ENCODE measurements at places on chromosomes 2 and 18.
A peak's percentile ranks its signal among the peaks of the same experiment; 100 is the strongest.

- no peak for DNase-seq
Measured at GRCh38 chr18:13592246-13592645, 134.1 kb downstream of the FAM210A start.

GRCh38 chr2:181357979-181358378 lies 99.2 kb upstream of the ITGA4 start:
- DNase-seq: no peak

DNA sequence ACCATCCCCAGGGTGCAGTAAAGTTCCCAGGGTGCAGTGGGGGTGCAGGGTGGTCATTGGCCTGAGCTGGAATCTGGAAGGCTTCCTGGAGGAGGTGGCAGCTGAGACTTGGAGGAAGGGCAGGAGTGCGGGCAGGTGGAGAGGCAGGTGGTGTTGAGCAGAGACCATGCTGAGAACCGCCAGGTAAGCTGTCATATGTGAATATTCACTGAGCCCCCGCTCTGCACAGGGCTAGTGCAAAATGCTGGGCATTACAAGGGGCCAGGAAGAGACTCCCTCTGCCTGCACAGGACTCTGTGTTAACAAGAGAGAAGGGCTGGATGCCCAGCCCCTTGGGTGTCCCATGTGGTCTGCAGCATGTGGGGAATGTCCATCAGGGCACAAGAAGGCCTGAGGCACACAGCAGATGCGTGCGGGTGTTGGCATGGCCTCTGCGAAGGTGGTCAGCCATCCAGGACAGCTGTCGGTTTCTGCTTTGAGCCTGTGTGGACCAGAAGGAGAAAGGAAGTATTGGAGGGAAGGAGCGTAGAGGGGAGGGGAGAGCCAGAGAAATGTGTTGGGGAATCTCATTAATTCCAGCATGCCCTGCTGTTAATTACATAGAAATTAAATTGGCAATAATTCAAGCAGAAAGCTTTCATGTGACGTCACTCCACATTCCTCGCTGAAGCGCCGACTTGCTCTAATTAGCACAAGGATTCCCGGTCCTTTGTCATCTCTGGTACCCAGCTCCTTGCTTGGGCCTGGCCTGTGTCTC lies 62.8 kb upstream of the OTOS start:
- no peak for DNase-seq

GRCh38 chr18:73283032-73283431 lies 415.2 kb upstream of the NETO1 start:
- DNase-seq: no peak

- DNase-seq: no peak
Measured at GRCh38 chr2:64374686-64375085, 79.3 kb upstream of the LGALSL start.

DNA sequence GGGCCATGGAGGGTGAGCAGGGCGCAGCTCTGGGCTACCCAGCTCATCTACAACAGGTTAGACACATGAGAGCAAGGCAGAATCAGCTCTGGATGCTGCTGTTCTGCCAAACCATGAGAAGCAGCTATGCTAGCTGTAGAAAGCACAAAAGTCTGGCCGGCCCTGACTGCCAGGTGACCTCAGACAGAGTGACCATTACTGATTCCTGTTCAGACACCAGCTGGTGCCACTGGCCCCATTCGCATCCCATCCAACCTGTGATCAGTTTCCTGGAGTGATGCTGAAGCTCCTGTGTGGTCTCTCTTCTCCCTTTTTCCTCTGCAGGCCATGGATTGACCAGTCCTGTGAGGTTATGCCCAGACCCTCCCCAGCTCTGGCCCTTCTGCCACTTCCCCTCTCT lies 14.3 kb downstream of the RBMS1 start:
- no peak for DNase-seq

- no peak for DNase-seq
Measured at GRCh38 chr2:45759310-45759851, 107.9 kb downstream of the PRKCE start.

DNA sequence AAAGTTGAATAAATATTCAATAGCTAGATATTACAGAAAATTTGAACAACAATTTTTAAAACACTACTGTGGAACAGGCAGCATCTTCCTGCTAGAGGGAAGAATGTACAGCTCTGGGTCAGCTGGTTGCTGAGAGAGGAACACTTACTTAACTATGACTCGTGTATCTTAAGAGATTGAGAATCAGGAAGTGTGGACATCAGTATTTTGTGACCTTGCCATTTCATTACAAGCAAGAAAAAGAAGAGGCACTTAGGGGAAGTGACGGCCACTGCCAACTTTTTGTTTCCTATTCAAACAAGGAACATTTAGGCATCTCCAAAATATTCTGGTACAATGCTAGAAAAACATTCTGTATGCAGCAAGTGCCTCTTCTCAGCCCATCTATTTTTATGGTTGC lies 45.9 kb downstream of the ITPRID2 start:
- DNase-seq: no peak

DNA sequence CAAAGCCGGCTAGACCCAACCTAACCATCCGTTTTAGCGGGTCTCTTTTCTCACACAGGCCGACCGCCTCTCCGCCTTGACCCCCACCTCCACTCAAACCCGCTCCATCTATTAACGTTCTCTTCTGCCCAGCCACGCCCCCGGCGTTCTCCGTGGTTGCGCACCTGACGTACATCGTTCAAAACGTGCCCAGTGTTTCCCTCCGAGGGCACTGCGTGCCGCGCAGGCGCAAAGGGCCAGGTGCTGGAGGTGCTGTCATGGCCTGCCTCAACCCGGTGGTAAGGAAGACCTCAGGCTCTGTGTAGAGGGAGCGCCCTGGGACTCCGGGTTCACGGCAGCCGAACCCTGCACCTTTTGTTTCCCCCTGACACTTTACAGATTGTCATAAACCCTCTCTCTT lies at the start of gene GTF2A1L:
Gene GTF2A1L (plus strand): TSS at position 239 of the 400 bp plus-strand sequence. CDS start 19 bp downstream, at position 258.
- DNase-seq: no peak

GRCh38 chr2:201150454-201151020 lies 32.4 kb upstream of the CASP10 start:
- DNase-seq: no peak

GRCh38 chr2:9972621-9973479 lies 21.4 kb downstream of the GRHL1 start:
- DNase-seq: no peak

- no peak for DNase-seq
Measured at GRCh38 chr2:109290887-109291643, 162.1 kb downstream of the SH3RF3 start.

GRCh38 chr18:78743078-78743477 lies 236.5 kb upstream of the SALL3 start:
- no peak for DNase-seq

GRCh38 chr2:40049781-40050180 lies 270.7 kb upstream of the THUMPD2 start:
- DNase-seq: no peak

DNA sequence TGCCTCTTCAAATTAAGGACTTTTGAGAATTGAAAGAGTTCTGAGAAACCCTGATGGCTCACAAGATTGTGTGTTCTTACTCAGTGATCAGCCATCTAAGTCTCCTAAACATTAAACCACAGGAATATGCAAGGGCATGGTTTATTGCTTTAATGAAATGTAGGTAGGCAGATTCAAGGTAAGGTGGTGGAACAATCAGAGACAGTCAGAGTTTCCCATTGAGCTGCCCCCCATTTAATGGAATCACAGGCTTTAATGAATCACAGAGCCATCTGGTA lies 107.8 kb upstream of the LRATD1 start:
- DNase-seq: no peak

DNA sequence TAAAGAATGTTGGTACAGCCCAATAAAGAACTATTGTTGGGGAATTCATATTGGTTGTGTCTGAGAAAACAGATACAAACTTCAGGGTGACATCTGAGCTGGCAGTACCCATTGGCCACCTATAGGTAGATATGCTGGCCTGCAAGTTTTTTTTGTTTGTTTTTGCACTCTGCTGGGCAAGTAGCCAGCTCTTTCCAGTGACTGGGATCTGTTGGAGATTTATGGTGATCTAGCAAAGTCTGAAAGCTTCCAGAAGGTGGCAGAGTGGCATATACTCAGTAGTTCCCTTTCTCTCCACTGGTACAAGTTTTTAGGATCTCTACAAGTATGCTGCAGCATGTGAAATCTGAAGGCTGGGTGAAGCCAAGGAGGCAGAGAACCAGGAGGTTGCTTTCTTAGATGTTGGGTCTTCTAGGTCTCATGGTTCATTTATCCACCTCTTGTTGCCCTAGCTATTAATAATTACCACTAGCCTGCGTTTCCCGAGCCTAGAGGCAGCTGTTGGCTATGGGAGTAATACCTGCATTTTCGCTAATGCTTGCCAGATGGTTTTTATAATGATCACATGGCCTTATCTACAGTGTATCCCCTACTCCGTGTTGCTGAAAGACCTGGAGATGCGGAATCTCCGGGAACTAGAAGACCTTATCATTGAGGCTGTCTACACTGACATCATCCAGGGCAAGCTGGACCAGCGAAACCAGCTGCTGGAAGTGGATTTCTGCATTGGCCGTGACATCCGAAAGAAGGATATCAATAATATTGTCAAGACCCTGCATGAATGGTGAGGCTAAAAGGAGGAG lies 9.5 kb downstream of the COPS7B start:
- no peak for DNase-seq

GRCh38 chr2:70141902-70142589 lies 48.8 kb downstream of the C2orf42 start:
- no peak for DNase-seq

- DNase-seq: no peak
Measured at GRCh38 chr2:168703926-168704325, 98.5 kb upstream of the NOSTRIN start.

GRCh38 chr2:128722489-128722888 lies 403.8 kb upstream of the HS6ST1 start:
- no peak for DNase-seq

DNA sequence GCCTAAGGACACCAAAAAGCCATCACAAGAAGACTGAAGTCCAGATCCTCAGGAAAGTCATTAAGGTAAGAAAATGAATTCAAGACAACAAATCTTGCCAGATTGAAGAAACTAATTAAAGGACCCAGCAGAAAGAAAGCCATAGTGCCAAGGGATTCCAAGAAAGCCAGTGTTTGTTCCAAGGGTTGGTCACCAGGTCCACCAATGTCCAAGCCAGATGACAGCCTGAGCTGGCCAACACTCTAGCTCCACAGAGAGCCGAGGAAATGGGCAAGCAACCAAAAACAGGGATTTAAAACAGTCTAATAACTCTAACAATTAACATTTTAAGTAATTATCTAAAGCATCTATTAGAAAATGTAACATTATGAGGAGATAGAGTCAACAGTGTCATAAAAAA lies 49.2 kb downstream of the DNER start:
- DNase-seq: no peak

GRCh38 chr2:150675807-150676206 lies 188.3 kb upstream of the RND3 start:
- no peak for DNase-seq

DNA sequence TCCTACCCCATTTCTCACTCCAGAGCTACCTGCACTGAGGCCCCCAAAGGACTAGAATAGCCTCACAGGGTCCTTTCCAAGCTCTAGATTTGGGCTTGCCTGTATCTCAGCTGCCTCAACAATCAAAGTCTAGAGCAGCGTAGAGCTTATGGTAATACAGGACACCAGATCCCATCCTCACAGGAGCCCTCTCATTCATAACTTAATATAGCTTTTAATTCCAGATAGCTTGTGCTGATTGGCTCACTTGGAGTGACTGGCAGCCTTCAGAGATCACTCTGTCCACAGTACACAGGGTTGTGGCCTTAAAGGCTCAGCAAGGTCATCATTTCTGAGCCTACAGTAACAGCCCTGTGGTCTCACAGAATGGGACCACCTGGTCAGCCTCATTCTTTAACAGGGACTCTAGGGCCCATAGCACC lies 51.4 kb downstream of the ZFP36L2 start:
- no peak for DNase-seq

GRCh38 chr2:205543262-205543843 lies 138.9 kb upstream of the NRP2 start:
- no peak for DNase-seq

DNA sequence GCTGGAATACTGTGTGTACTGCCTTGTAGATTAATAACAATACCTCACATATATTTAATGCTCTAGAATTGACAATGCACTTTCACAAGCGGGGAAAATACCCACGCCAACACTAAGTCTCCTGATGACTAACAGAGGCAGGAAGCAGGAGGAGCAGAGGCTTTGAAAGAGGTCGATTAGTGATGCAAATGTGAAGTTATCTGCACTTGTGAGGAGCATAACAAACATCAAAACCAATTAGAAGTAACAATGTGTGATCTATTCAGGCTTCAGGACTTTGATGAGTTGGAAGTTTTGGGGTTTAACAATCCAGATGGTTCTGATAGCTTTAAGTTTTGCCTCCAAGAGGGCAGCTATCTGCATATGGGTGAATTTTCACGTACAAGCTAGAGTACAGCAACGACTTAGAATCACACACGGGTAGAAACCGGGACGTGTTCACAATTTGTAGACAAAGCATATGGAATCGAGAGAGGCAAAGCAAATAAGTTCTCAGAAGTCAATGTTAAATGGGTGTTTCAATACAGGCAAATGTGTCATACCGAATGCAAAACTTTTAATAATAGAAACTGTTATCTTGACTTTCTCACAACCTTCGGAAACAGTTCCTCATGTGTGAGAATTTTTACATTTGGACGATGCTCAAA lies 114.5 kb downstream of the METTL8 start:
- DNase-seq: peak; percentile 18

DNA sequence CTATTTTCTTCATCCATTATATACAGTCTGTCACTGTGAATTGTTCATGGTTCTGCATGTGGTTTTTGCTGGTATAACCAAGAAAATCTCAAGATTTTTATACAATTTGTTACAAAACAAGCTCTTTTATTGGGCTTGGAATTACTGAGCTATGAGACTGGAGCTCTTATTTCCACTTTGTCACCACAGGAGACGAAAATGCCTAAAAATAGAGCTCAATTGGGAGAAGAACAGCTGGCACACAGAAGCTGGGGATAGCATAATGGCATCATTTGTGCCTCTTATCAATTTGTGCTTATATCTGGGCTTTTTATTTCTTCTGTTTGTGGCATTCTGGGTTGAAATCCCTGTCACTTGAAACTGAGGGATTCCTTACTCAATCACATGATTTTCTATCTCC lies 219.1 kb downstream of the CALCRL start:
- DNase-seq: no peak

DNA sequence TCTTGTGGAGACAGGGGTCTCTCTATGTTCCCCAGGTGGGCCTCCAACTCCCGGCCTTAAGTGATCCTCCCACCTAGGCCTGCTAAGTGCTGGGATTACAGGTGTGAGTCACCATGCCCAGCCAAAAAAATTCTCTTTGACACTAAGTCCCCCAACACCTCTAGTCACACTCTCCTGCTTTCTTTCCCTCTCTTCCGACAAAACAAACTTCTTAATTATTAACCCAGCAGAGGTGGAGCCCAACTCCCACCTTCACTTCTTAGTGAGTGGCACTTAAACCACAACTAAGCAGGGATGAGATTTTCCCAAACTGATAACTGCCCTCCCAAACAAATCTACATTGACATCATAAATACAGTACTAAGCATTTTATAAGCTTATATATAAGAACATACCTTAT lies 60.5 kb upstream of the PMAIP1 start:
- no peak for DNase-seq

Measured in stimulated activated CD8-positive, alpha-beta memory T cell treated with anti-CD3 and anti-CD28 coated beads, Interleukin-15, amount 100 ng/mL, for 4 hours (primary cell).